Uterine smooth muscle cell (primary cell): ENCODE measurements at places on chromosomes 4 and X. TPM values are rescaled to one million over a fixed set of nuclear protein-coding genes. Genes with fewer than 3 reads are reported as not detected.

DRD5 gene
- not detected in 2 replicates for total RNA-seq

TKTL1 gene
- not detected in 2 replicates for total RNA-seq

CFI gene
- total RNA-seq, result 3.0 and 3.7 TPM in 2 replicates

TBC1D8B gene
- total RNA-seq, result 14.6 and 19.1 TPM in 2 replicates

FGA gene
- 0.12 TPM in 1 of 2 replicates, not detected in the other for total RNA-seq

PCDH7 gene
- 43.7 and 81.9 TPM in 2 replicates for total RNA-seq

CXCL10 gene
- total RNA-seq, result not detected in 2 replicates

ELF2 gene
- total RNA-seq, result 30.0 and 32.5 TPM in 2 replicates

TCEANC gene
- 2.7 and 3.2 TPM in 2 replicates for total RNA-seq

SLC2A9 gene
- 0.33 and 1.4 TPM in 2 replicates for total RNA-seq

IL1RAPL1 gene
- total RNA-seq, result 5.2 and 11.5 TPM in 2 replicates

ARAP2 gene
- total RNA-seq, result 9.1 and 9.9 TPM in 2 replicates

KLHL4 gene
- 4.8 and 6.5 TPM in 2 replicates for total RNA-seq

RTL5 gene
- 1.8 and 2.2 TPM in 2 replicates for total RNA-seq

PPP2R2C gene
- total RNA-seq, result 1.3 and 1.4 TPM in 2 replicates

CLDN34 gene
- total RNA-seq, result not detected in 2 replicates

NDST3 gene
- total RNA-seq, result under 0.01 TPM in 1 of 2 replicates, not detected in the other

NPY1R gene
- total RNA-seq, result under 0.01 TPM in 2 replicates

BEX5 gene
- total RNA-seq, result 0.33 and 0.37 TPM in 2 replicates

KIAA1210 gene
- under 0.01 TPM in 1 of 2 replicates, not detected in the other for total RNA-seq

FDCSP gene
- total RNA-seq, result not detected in 2 replicates

F11 gene
- total RNA-seq, result not detected in 2 replicates

ODAPH gene
- total RNA-seq, result not detected in 2 replicates

MPC1L gene
- not detected in 2 replicates for total RNA-seq

PRR32 gene
- not detected in 2 replicates for total RNA-seq

SLITRK4 gene
- total RNA-seq, result 0.50 and 1.2 TPM in 2 replicates

HTR2C gene
- total RNA-seq, result under 0.01 TPM in 1 of 2 replicates, not detected in the other

ARSH gene
- total RNA-seq, result not detected in 2 replicates

CCNA2 gene
- 32.2 and 132 TPM in 2 replicates for total RNA-seq

TLR10 gene
- not detected in 2 replicates for total RNA-seq

FGF5 gene
- total RNA-seq, result 4.4 and 12.6 TPM in 2 replicates

REELD1 gene
- total RNA-seq, result not detected in 2 replicates

VSIG4 gene
- total RNA-seq, result not detected in 2 replicates

XAGE2 gene
- total RNA-seq, result not detected in 2 replicates
